ENCODE measurements at places on chromosomes 2 and 18. TPM values are rescaled to one million over a fixed set of nuclear protein-coding genes. Genes with fewer than 3 reads are reported as not detected.

DNA sequence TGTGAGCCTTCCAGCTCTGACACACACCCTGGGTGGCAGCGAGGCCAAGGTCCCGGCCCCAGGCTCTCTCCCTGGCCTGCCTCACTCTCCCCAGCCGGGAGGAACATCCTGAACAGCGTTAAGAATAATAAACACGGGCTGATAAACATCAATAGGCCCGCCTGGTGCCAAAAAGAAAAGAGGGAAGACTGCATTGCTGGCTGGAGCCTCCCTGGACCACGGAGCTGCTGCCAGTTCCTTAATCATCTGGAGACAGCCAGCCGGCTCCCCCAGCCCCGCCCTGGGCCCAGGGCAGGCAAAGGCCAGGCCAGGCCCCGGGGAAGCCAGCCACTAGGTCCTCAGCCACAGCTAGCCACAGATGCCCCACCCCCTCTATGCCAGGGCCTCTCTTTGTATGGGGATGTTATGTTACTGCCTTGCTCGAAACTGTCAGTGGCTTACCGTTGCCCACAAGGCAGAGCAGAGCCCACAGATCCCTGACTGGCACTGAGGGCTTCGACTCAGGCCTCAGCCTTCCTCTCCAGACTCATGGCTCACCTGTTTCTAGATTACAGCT lies 293.7 kb downstream of the DYSF start:
- no peak for DNase-seq

- DNase-seq: no peak
Observed at GRCh38 chr2:102418421-102418961, 4.5 kb upstream of the IL18RAP start.

- DNase-seq: no peak
Observed at GRCh38 chr2:224146356-224147160, 107.5 kb upstream of the SERPINE2 start.

DNA sequence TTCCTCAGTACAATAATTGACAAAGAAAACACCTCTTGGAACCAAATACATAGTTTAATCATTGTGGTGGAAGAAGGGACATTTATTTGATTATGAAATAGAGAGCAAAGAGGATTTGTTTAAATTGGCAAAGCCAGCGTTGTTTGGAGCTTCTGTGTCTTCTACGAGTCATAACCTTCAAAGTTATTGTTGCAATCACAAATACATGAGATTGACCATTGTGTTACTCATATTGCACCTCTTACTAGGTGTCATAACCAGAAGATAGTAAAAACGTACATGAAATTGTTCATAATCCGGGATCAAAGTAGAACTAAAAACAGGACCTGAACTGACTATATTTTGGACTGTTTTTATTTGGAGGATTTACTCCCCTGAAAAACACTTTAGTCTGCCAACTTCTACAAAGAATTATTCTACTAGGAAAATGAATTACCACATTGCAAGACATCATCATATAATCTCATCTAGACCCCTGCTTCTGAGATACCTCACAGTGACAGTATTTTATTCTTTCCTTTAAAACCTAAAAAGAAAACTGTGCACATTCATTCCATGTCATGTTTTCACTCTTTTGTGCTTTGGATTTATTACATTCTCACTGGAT lies 151.7 kb upstream of the KLF7 start:
- no peak for DNase-seq

Gene AGXT
- polyA plus RNA-seq: 0.12 TPM

Data from left kidney (tissue), 8 donors.